ENCODE measurements at places on chromosomes 1 and 21.

DNA sequence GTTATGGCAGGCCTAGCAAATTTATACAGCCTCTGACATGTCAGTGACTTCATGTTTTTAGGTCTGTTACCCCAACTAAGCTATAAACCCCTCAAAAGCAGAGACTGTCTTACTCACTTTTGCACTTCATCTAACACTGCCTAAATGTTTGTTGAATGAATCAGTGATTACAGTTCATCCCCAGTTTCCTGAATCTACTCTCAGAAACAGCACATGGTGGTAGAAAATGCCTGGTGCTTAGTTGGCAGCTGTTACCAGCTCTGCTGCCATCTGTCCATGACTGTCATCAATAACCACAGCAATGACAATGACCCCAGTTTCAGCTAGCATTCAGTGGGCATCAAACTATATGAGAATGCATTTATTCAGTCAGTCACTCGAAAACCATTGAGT is 110.5 kb upstream of the SERBP1 start:
- DNase-seq, result no peak

DNA sequence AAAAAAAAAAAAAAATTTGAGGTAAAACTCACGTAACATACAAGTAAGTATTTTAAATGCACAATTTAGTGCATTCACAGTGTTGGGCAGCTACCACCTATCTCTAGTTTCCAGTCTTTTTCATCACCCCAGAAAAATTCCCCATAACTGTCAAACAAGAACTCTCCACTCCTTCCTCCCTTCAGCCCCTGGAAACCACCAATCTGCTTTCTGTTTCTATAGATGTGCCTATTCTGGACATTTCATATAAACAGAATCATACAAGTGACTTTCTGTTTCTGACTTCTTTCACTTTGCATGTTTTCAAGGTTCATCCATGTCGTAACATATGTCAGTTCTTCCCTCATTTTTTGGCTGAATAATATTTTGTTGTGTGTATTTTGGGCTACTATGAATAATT is 24.9 kb upstream of the ETS2 start:
- no peak for DNase-seq

- DNase-seq, result no peak
Measured at GRCh38 chr21:46412521-46413364, 45.9 kb upstream of the DIP2A start.

DNA sequence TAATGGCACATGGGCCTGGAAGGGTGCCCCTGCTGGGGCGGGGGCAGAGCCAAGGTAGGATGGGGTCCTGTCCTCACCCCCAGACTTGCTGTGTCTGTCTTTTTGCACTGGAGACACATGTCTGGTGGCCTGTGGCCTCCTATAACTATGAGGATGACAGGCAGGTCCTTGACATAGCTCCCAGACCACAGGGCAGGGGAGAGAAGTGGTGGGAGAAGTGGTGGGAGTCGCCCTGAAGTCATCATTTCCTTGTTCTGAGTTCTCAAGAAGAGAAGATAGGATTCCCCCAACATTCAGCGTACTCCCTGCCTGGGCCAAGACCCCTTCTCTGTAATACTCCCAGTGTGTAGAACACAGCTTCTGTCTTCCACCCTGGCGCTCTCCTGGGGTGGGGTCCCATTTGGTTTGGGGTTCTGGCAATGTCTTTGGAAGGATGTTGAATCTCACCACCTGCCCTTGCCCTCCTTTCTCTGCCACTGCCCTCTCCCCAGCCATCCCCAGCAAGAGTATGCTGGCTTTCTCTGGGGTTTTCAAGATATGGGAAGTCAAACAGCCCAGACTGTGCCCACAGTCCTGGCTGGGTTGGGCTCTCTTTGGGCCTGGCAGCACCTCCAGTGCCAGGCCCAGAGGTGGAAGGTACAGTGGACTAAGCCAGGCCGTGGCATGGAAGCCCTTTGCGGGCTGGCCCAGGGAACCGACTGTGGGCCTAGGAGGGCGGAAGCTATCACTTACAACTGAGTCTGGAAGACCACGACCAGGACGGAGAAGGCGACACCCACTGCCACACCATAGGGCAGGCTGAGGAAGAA is 19.4 kb downstream of the SLC26A9 start:
- DNase-seq, result no peak

Measured in DMS79 (cell line).